T-helper 9 cell (primary cell): ENCODE measurements at places on chromosomes 1 and 21.

GRCh38 chr1:206935491-206936067, 10.7 kb downstream of the PIGR start:
- no peak for DNase-seq

GRCh38 chr1:27152004-27152828, 2.7 kb downstream of the SLC9A1 start:
- DNase-seq, result no peak

DNA sequence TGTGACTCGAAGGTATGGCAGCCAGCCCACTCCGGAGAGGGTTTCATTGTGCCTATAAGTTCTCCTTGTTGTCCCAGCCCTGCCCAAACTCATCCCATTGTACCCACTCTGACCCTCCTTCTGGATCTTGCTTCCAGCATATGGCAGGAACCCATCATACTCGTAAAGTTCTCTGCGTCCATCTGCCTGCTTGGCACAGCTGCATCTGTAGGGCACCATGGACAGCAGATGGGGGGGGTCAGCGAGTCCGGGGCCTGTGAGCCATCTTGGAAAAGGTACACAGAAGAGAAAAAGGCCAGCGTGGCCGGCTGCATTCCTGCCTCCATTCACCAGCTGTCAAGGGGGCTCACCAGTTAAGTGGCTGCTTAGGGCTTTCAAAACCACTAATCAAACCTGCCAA, 94.9 kb upstream of the IGSF21 start:
- no peak for DNase-seq

DNA sequence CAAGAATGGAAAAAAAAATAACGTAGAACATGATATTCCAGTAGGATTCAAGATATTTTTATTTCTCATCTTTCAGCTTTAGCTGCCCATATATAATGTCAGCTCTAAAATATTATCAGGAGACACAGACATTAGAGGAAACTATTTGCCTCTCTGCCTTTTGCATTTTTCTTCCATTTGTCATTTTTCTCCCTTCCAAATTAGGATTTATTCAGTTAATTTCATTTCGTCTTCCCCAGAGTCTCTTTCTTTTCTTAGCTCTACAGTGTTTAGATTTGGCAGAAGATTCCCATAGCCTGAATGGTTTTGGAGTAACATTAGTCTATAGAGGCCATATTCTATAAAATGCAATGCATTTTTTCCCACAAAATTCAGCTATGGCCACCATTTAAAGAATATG, 5.1 kb upstream of the ENAH start:
- no peak for DNase-seq

- no peak for DNase-seq
These were observed 19.1 kb downstream of the ZCCHC17 start for GRCh38 chr1:31315902-31316301.

DNA sequence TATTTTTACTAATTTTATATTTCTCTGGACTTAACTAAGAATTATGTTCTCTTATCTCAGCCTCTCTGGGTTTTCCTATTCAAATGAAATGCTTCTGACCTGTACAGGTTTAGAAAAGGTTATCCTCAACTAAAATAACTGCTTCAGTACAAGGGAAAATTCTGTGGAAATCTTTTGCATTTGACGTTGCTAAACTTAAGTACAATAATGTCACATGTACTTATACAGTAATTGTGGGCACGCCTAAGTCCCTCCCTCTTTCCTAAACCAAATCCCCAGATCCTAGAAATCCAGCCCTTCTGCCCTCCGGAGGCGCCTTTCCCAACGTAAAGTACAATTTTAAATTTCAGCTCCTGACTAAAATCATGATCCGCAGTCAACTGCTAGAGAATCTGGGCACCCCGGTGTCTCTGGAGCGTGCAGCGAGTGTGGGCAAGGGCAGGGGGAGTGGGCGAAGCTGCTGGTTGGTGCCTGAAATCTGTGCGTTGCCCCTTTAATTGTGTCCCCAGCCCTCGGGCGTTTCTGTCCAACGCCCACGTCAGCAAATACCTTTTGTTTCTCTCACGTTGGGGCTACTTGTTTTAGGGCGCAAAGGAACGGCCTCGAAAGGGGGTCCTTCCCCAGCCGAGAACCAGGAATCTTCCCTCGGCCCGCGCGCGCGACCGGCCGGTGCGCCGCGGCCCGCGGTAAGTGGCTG, at the start of gene ZBTB8A:
Gene ZBTB8A, plus strand, starts transcription at position 541 of the 697 bp plus-strand sequence. CDS start 53,505 bp downstream, outside the sequence.
- no peak for DNase-seq

DNA sequence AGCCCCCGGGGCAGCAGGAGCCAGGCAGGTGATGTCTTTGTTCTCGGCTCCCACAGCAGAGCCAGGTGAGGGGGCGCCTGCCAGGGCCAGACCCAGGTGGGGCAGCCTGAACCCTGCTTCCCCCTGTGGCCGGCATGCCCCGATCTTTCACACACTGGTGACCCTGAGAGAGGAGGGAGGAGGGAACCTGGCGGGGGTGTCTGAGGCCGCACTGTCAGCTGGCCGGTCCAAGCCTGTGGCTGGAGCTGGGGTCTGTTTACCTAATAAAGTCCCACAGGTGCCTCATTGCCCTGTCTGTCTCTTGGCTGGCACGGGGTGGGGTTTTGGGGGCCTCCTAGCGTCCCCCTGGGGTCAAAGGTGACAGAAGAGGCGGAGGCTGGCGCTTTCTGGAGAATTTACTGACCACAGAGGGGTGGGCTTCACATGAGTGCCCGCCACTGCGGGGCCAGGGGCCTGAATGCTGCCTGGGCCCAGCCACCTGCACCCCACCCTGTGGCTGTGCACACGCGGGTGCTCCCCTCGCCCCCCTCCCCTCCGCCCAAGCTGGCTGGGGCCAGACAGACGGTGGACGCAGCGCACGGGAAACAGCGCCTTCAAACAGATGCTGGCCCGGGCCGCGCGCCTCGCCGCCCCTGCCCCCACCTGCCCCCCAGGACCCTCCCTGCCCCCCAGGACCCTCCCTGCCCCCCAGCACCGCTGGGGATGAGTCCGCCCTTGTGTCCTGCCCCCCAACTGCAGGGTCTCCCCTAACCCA, 5.8 kb downstream of the TMEM240 start:
- no peak for DNase-seq

DNA sequence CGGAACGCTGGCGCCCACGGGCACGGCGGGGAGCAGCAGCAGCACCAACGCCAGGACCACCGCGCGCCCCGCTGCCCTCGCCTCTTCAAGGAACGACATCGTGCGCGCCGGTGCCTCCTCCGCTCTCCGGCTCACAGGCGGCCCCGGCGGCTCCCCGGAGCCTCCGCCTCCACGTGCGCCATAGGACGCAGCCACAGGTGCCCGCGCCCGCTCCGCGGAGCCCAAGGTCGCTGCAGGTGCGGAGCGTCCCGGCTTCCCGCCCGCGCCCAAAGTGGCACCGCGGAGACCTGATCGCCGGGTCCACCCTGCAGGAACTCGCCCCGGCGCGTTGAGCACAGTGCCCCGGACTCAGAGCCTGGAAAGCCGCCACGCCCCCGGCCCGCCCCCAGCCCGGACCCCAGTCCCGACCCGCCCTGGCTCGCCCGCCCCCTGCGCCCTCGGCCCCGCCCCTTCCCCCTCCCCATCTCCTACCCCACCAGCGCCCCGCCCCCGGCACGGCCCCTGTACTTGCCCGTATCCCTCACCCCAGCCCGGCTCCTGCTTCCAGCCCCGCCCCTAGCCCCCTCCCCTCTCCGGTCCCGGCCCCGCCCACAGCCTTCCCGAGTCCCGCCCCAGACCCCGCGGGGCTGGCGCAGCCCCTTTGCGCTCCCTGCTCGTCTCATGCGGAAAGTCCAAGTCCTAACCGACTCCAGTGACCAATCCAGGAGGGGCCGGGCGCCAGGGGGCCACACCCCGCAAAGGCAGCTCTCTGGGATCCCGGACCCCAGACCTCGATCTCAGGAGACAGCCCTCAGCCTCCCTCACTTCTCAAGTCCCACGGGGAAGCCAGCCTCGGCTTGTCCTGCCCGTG, at the start of gene MEGF6:
Gene MEGF6, minus strand, starts transcription at position 339 of the 850 bp plus-strand sequence. Its CDS starts 240 bp downstream, at position 99.
- peak; percentile 64 for DNase-seq

DNA sequence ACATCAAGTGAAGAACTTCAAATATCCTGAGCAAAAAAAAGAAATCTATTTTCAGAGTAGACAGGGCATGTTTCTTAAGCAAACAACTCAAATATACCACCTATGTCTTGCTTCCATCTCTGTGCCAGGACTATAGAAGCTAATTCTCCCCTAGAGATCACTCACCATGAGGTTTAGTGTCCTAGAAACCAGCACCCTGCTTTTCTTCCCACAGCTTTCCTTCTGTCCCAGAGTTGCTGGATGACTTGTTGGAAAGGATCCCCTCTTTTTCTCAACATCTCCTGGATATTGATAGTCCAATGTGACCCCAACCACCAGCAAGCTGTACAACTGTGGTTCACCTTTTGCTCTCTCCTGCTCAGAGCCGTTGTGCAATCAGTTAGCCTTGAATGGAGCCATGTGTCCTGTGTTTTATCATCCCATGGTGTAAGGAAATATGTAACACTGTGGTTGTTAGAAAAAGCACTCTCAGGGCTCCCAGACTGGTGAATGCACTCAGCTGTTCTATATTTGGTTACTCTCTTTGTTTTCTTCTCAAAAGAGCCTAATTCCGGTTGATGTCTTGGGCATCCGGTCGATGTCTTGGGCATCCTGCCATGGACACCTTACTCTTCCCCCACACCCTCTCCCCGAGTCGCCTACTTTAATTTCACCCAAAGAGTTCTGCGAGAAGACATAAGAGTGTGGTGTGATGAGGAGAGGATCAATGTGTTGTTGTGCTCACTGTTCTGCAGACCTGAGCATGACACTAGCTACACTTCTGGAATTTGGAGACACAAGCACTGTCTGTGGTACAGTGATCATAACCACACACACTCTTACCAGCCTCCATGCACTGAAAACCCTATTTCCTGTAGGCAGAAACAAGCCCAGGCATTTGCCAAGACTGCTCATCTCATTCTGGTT, 1.7 kb downstream of the TNFSF4 start:
- DNase-seq, result peak; percentile 1

DNA sequence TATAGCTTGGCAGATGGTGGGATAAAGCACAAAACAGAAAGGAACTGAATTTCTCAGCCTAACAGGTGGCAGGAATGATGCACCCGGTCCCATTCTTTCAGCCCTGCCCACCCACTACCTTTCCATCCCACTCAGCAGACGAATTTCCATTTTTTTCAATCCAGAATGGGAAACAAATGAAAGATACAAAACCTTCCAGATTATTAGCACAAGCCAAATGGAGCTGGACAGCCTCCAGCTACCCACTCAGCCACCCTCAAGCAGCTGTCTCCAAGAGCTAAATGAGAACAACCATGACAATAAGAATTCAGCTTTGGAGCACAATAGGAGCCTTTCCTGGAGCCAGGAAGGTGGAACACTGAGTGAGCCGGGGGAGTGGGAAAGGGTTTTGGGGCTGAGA, 96.3 kb upstream of the ST6GALNAC5 start:
- DNase-seq, result no peak

- no peak for DNase-seq
These were observed 71.1 kb downstream of the CACNA1E start for GRCh38 chr1:181554465-181554864.
